EH (cell line): ENCODE measurements at places on chromosomes 11 and 22.
A peak's percentile ranks its signal among the peaks of the same experiment; 100 is the strongest.

GRCh38 chr11:96567667-96568066 lies 177.9 kb downstream of the JRKL start:
- DNase-seq = no peak

GRCh38 chr11:100816823-100817222 lies 129.7 kb downstream of the ARHGAP42 start:
- no peak for DNase-seq

- no peak for DNase-seq
Measured at GRCh38 chr11:105389952-105390351, 219.9 kb upstream of the GRIA4 start.

GRCh38 chr11:9015677-9016076 lies 11.9 kb upstream of the NRIP3 start:
- DNase-seq = peak; percentile 80

GRCh38 chr22:26466196-26466595 lies 17.4 kb downstream of the HPS4 start:
- peak; percentile 11 for DNase-seq

DNA sequence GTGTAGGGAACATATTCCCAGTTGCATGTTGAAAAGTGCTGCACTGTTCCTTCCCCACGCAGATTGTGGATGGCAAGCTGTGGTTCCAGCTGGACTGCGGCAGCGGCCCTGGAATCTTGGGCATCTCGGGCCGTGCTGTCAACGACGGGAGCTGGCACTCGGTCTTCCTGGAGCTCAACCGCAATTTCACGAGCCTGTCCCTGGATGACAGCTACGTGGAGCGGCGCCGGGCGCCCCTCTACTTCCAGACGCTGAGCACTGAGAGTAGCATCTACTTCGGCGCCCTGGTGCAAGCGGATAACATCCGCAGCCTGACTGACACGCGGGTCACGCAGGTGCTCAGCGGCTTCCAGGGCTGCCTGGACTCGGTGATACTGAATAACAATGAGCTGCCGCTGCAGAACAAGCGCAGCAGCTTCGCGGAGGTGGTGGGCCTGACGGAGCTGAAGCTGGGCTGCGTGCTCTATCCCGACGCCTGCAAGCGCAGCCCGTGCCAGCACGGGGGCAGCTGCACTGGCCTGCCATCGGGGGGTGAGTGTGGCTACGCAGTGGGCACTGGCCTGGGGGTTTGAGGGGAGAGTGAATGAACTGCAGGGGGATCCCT lies 102.7 kb upstream of the MTNR1B start:
- DNase-seq = no peak

DNA sequence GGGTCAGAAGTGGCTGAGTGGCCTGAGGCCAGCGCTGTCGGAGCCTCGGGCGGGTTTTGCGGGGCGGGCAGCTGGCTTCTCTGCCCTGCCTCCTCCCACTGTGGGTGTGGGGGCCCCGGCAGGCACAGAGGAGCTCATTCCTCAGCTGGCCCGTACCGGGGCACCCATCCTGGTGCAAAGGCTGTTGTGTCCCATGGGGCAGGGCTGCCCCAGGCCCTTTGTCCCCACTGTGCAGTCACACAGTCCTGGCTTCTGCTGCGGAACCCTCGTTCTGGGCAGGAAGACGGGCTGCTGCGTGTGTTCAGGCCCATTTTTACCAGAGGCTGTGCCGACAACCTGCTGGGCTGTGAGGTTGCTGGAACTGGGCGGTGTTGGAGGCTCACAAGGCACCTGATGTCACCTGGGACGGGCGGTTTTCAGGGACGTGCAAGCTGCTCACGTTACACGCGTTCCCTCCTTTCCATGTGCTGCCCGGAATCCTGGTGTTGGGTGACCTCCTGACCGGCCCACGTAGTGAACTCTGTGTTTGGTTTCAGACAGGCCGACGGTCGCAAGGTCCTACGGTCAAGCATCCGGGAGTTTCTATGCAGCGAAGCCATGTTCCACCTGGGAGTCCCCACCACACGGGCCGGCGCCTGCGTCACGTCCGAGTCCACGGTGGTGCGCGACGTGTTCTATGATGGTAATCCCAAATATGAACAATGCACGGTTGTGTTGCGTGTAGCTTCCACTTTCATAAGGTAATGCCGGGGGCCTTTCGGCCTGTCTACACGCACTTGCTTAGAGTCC lies 5.2 kb downstream of the SELENOO start:
- DNase-seq = no peak

DNA sequence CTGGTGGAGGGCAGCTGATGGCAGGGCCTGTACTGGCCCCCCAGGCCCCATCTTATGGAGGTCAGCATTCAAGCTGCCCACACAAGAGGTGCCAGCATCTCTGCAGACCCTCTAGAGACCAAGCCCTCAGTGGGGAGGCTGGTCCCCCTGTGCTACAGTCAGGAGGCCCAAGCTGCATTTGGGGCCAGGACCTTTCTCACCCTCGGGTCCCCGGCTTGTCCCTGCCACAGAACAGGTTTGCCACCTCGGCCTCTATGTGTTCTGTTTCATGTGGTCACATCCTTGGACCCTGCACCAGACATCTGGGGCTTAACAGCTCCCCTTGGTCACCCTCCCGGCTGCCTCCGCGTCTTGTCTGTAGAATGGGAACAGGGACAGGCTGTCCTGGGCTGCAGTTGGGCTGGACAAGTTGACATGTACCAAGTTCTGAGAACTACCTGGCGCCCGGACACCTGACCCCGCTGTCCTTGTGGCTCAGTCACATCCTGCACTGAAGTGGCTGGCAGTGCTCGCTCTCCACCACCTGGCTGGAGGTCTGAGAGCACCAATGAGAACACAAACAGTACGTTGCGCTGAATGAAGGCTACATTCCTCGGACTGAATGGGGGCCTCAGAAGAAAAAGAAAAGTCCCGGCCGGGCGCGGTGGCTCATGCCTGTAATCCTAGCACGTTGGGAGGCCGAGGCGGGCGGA lies 2.7 kb upstream of the PLXNB2 start:
- DNase-seq = no peak

DNA sequence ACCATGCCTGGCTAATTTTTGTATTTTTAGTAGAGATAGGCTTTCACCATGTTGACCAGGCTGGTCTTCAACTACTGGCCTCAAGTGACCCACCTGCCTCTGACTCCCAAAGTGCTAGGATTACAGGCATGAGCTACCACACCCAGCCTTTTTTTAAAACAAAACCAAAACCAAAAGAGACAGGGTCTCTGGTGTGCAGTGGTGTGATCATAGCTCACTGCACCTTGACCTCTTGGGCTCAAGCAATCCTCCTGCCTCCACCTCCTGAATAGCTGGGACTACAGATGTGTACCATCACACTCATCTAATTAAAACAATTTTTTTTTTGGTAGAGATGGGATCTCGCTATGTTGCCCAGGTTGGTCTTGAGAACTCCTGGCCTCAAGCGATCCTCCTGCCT lies 77.7 kb downstream of the PTPRJ start:
- no peak for DNase-seq

GRCh38 chr11:113168354-113169342 lies 145.7 kb upstream of the TTC12 start:
- DNase-seq = no peak

- no peak for DNase-seq
Measured at GRCh38 chr22:20645954-20646353, 128.0 kb upstream of the SERPIND1 start.

- peak; percentile 88 for DNase-seq
Measured at GRCh38 chr11:61161190-61162091, at the start of gene VPS37C. Gene VPS37C (minus strand): TSS chr11:61161426. CDS start chr11:61138829, 22,597 bp downstream.

- no peak for DNase-seq
Measured at GRCh38 chr11:23973244-23973643, 523.6 kb upstream of the LUZP2 start.

GRCh38 chr22:29988719-29989118 lies 91.5 kb upstream of the HORMAD2 start:
- DNase-seq = no peak

DNA sequence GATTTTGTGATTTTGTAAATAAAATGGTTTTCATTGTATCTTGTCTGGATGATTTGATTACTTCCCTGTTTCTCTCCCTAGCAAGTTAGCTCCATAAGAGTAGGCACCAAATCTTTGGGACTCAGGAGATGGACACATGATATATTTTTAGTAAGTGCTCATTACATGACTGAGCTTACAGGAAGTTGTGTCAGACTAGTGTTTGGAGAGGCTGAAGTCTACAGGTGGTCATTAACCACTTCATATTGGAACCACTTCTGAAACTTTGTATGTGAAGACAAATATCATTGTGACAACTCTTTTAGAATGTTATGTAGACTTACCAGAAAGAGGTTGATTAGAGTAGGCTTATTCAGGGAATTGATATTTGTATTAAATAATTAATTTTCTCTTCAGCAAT lies 19.1 kb downstream of the ARHGAP42 start:
- DNase-seq = no peak

GRCh38 chr11:72885749-72886609 lies 71.8 kb downstream of the ATG16L2 start:
- DNase-seq = no peak

GRCh38 chr22:38454353-38455075 lies 485 bp downstream of the KCNJ4 start:
- DNase-seq = no peak

- DNase-seq = no peak
Measured at GRCh38 chr11:86673872-86674750, 1.7 kb upstream of the ME3 start.

DNA sequence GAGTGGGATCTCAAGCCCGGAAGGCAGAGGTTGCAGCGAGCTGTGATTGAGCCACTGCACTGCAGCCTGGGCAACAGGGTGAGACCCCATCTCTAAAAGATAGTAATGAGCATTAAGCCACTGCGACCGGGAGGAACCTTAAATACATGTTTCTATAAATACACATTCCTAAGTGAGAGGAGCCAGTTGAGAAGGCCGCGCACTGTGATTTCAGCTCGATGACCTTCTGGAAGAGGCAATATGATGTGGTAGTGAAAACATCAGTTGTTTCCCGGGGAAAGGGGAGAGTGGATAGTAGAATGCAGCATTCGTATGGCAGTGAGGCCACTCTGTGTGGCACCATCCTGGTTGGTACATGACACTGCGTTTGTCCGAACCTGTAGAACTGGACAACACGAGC lies 18.0 kb downstream of the PTDSS2 start:
- no peak for DNase-seq

DNA sequence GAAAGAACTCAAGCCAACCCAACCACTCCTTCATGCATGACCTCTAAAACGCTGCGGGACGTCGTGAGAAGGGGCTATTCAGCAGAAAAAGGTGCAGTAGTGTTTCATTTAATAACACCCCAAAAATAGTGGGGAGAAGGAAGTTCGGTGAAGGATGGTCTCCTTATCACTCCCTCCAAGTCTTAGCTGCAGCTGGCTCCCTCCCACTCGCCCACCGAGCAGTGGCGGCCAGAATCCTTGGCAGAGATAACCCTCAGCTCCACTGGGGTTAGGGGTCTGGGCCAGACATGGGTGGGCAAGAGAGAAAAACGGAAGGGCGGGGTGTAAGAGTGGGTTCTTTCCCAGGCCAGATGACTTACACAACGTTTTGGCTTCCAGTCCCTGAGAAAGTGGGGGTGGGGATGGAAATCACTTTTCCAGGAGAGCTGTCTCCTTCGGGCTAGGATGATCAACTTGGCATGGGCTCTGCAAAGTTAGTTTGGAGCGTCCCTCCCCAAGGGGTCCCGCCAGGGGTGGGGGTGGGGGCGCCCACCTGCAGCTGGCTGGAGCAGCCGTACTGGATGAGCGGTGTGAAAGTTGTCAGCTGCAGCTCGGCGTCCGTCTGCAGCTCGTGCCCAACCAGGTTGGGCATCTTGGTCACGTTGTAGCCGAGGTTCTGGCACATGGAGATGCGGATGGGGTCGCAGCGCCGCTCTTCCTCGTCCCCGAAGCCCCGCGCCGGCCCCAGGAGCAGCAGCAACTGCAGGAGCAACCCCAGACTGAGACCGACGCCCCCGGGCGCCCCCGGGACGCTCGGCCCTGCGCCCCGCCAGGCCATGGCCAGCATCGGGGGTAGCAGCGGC lies 705 bp downstream of the FZD4 start:
- DNase-seq = peak; percentile 33

GRCh38 chr11:119874660-119875238 lies 145.7 kb upstream of the NECTIN1 start:
- DNase-seq = no peak
